ENCODE measurements at places on chromosomes 7 and 10.

- DNase-seq = no peak
Measured at GRCh38 chr10:55180357-55180756, 379.3 kb upstream of the PCDH15 start.

DNA sequence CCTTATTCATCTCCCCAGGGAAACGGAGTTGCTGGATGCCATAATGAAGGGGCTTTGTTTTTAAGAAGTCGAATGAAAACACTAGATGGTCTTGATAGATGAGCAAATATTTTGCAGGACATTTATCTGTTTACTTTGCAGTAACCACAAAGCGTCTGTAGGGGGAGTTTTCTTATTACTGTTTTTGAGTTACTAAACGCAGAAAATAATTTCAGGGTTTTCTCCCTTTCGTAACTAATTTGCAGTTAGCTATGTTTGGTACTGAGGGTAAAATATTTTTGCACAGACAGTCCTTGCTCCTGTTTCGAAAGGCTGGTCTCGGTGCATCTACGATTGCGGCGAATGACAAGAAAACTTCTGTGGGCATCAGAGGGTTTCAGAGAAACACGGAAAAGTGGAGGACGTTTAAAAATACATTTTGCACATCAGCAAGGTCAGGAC lies 505.6 kb upstream of the MKI67 start:
- no peak for DNase-seq

GRCh38 chr7:116170180-116170579 lies 40.2 kb upstream of the TES start:
- no peak for DNase-seq

DNA sequence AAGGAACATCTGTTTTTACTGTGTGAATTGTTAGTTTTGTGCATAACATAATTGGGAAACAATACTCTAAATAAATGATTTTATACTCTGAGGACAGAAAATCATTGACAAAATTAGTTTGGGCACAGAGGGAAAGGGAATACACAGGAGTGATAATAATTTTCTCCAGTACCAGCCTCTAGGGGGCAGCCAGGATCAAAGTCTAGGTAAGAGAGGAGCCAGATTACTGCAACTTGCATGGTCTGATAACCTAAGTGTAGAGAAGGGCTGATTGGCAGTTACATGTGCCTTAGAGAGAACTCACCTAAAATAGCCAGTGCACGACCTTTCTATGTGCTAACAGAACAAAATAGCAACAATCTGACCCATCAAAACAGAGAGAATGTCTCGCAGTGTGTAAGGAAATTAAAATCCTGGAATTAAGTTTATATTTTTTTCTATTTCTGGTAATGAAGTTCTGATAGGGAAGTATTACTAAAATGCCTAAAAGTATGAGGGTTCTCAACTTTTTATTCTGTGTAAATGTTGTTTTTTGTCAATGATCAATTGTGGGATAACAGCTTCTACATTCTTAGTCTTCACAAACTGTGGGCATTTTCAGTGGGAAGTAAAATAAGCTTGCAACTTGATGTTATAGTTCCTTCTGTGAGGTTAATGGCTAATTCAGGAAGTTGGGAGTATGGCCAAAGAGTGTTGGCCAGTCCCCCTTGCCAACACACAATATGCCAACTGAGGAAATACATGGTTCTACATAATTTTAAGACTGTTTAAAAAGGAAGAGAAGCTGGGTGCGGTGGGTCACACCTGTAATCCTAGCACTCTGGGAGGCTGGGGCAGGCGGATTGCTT lies 66.4 kb downstream of the EXOC6 start:
- DNase-seq = peak; percentile 14

- no peak for DNase-seq
Measured at GRCh38 chr7:96250776-96251361, 71.0 kb downstream of the SLC25A13 start.

DNA sequence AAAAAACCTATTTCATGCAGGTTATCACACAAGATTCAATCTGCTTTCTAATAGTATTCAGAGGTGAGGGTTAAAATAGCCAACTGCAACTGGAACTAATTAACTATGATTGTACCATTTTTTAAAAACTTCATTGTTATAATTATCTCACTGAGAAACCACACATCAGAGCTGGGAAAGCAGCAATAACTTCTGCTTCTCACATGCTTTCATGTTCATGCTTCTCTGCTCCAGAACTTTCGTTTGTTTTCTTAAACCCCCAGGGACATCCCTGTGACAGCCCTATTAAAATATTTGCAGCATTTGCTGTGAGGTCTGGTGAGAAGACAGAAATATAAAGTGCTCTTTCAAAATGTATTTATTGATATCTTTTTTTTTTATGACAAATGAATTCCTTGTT lies 389.0 kb upstream of the SORCS1 start:
- no peak for DNase-seq

DNA sequence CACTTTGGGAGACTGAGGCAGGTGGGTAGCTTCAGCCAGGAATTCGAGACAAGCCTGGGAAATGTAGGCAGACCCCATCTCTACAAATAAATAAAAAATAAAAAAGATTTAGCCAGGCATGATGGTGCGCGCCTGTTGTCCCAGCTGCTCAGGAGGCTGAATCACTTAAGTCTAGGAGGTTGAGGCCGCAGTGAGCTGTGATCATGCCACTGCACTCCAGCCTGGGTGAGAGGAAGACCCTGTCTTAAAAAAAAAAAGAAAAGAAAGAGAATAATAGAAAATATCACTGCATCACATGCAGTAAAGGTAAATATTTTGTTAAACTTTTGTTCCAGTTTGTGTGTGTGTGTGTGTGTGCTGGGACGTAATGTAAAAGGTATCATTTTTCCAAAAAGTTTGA lies 3.0 kb downstream of the STRIP2 start:
- DNase-seq = no peak

DNA sequence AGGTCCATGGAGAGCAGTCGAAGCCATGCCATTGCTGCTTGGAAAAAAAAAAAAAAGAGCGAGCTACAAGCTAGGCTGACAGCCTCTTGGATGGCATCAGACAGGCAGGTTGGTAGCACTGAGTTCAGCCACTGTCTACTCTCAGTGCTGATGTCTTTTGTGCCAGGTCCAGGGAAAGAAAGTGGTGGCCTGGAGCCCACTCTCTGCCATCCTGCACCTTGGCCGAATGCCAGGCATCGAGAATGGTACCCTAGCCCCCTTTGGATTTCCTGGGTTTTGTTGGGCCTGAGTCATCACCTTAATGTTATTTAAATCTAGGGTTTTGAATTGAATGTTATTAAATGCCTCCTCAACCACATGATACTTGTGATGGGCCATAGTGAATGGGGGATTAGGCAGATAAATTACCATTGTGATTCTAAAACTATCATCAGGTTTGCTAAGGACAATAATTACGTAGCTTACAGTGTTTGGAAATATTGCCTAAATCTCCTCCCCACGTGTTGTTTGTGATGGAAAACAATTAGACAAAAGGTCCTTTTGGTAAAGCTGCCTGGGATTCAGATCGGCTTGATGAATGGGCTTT lies 195.7 kb upstream of the GPR26 start:
- peak; percentile 27 for DNase-seq

DNA sequence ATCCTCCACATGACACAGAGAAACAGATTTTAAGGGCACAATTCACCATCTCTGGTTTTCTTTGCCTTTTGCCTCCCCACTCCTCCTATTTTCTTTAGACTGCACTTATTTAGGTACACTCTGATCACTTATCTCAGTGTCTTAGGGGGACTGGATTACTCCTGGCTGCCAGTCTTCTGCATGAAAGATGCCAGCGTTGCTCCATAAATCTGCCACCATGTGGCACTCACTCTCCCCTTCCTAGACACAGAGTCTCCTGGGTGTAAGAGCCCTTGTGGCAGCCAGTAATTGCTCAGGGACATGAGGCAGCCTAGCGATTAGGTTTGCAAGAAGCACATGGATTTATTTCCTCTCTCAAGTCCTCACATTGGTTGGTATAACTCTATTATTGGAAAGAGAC lies 34.5 kb upstream of the RBM20 start:
- DNase-seq = peak; percentile 25

GRCh38 chr10:18474118-18474455 lies 177.3 kb downstream of the NSUN6 start:
- no peak for DNase-seq

GRCh38 chr10:4810092-4810491 lies 15.9 kb upstream of the AKR1E2 start:
- DNase-seq = no peak

- no peak for DNase-seq
Measured at GRCh38 chr7:64574540-64575099, 11.7 kb upstream of the ZNF680 start.

DNA sequence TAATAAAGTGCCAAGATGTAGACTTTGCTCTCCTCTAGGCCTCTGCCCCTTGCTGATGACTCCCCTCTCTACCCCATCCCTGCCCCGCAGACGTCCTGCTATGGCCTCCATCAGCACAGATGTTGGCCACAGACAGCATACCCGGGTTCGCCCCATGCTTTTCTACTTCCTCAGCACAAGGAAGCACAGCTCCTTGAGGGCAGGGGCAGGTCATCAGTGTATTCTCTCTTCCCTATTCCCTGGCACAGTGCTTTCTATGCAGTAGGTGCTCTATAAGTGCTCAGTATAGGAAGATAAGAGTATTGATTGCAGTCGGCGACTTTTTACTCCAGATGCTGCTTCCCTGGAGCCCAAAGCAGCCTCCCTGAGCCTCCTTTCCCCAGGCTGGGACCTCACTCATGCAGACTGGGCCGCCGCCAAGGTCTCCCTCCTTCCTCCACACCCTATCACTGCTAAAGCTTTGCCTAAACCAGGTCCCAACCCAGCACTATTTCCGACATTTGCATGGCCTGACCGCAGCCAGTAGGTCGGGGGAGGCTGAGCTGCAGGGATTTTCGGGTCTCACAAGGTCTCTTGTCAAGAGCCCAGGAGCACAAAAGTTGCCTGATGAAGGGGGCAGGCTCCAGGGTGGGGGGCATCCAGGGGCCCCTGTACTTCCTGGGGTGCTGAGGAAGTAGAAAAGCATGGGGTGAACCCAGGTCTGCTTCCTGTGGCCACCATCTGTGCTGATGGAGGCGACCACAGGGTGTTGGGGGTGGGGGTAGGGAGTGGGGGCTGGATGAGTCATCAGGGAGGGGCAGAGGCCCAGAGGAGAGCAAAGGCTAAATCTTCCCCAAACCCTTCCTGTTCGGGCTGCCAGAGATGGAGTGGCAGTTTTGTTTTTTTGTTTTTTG lies 8.0 kb downstream of the CALHM3 start:
- no peak for DNase-seq

DNA sequence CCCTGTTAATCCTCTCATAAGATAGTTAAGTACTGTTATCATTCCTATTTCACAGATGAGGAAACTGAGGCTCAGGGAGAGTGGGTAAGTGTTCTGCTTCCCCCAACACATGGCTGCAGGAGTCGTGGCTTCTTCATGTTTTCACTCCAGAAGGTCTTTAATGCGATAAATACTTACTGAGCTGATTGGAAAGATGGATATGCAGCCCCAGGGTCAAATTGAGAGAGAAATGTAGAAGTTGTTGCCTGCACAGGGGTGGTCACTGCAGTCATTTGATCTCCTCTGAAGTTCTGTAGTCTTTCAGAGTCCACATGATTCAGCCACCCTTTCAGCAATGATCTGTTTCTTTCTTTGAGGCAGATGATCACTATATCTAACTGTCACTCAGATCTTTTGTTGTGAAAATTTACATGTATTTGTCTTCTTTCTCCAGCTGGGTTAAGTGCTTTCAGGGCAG lies 29.3 kb downstream of the CRCP start:
- DNase-seq = no peak

DNA sequence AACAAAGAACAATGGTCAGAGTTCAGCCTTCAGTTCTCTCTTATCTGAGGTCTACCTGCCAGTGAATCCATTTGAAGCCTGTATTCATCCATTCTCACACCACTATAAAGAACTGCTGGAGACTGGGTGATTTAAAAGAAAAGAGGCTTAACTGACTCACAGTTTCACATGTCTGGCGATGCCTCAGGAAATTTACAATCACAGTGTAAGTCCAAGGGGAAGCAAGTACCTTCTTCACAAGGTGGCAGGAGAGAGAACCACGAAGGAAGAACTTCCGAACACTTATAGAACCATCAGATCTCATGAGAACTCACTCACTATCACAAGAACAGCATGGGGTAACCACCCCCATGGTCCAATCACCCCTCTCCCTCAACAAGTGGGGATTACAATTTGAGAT lies 33.0 kb upstream of the SLC25A13 start:
- no peak for DNase-seq

DNA sequence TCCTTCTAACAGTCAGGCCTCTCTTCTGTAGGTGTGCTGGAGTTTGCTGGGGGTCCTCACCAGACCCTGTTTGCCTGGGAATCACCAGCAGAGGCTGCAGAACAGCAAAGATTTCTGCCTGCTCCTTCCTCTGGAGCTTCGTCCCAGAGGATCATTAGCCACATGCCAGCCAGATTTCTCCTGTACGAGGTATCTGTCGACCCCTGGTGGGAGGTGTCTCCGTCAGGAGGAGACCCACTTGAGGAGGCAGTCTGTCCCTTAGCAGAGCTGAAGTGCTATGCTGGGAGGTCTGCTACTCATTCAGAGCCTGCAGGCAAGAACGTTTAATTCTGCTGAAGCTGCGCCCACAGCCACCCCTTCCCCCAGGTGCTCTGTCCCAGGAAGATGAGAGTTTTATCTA lies 611.1 kb upstream of the COBL start:
- DNase-seq = no peak

- DNase-seq = no peak
Measured at GRCh38 chr10:103619424-103620351, 126.2 kb downstream of the NEURL1 start.

DNA sequence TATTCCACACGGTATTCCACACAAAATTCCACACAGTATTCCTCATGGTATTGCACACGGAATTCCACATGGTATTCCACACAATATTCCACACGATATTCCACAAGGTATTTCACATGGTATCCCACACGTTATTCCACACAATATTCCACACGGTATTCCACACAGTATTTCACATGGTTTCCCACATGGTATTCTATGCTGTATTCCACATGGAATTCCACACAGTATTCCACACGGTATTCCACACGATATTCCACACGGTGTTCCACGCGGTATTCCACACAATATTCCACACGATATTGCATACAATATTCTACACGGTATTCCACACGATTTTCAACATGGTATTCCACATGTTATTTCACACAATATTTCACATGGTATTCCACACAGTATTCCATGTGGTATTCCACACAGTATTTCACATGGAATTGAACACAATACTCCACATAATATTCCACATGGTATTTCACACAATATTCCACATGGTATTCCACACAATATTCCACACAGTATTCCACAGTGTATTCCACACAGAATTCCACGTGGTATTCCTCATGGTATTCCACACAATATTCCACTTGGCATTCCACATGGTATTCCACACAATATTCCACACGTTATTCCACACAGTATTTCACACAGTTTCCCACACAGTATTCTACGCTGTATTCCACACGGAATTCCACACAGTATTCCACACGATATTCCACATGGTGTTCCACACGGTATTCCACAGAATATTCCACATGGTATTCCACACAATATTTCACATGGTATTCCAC lies 136.0 kb upstream of the CHST15 start:
- DNase-seq = no peak

- DNase-seq = no peak
Measured at GRCh38 chr7:119196183-119196582, 971.7 kb downstream of the ANKRD7 start.

- DNase-seq = no peak
Measured at GRCh38 chr10:68145705-68146104, 36.4 kb downstream of the MYPN start.
